ENCODE measurements at places on chromosomes 5 and 9.
A peak's percentile ranks its signal among the peaks of the same experiment; 100 is the strongest.

GRCh38 chr5:50874306-50875001 lies 208.0 kb downstream of the PARP8 start:
- DNase-seq: no peak

DNA sequence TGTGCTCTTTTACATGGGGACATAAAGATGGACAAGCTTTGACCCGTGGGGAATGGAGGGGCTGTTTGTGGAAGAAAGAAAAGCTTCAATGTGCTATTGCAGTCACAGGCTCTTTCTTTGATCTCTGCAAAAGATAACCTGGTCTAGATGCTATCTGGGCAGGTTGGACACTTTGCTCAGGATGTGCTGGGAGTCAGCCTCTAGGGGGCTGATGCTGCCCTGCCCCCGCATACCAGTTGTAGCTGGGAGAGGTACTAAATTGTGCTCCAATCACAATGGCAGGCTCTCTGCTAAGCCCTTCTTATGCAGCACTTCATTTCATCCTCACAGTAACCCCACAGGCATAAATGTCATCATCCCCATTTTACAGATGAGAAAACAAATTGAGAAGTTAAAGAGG lies 67.2 kb downstream of the PSD2 start:
- DNase-seq: no peak

- no peak for DNase-seq
Observed at GRCh38 chr9:110351009-110351467, 13.4 kb upstream of the TXNDC8 start.

GRCh38 chr5:168990679-168991078 lies 310.3 kb downstream of the SLIT3 start:
- DNase-seq: no peak

DNA sequence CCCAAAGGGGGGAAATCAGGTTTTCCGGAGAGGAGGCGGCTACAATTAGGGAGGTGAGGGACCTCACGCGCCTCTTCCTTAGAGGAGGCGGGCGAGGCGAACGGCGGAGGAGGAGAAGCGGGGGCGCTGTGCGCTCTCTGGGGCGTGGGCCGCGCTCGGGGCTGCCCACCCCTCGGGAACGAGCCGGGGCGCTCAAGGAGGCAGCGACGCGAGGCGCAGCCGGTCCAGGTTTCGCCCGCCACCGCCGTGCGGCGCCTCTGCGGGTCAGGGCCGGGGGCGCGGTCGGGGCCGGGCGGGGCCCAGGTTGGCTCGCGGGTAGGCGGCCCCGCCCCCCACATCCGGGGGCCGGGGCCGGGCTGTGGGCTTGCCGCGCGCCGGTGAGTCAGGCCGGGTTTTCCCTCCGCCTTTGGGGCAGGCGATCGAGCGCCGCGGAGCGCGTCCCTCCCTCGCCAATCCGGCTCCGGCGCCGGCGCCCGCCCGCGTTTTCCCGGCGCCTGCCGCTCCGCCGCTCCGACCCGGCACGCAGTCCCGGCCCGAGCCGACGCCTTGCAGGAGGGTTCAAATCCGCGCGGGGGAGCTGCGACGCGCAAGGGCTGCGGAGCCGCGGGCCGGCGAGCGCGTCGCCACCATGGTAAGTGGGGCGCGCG lies at the start of gene N4BP3:
N4BP3 (plus strand) TSS at position 392 of the 647 bp plus-strand sequence. CDS start 6,052 bp downstream, outside the sequence.
- DNase-seq: peak; percentile 68

- DNase-seq: no peak
Observed at GRCh38 chr9:95715868-95716435, 159.5 kb upstream of the ERCC6L2 start.

GRCh38 chr9:92508018-92508820 lies 25.9 kb upstream of the ASPN start:
- no peak for DNase-seq

- no peak for DNase-seq
Observed at GRCh38 chr5:172772112-172772906, 1.3 kb upstream of the DUSP1 start.

DNA sequence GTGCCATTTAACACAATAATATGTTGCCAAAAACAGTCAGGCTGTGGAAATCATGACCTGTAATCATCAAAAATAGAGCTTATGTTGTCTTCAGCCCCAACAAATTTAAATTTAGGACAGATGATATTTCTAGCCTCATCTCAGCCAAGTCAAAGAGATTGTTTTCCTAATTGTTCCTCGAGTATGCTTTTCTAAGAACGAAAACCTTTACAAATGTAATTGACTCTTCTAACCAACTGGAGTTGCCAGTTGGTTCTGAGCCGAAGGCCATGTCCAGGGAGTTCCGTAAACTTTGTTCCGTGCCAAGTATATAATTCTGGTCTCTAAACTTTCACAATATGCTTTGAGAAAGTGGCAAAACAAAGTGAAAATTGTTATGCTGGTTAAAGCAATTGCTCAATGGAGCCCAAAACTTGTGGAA lies 160.8 kb downstream of the CEMIP2 start:
- DNase-seq: no peak

GRCh38 chr5:148482697-148483462 lies 99.1 kb downstream of the FBXO38 start:
- DNase-seq: peak; percentile 3

DNA sequence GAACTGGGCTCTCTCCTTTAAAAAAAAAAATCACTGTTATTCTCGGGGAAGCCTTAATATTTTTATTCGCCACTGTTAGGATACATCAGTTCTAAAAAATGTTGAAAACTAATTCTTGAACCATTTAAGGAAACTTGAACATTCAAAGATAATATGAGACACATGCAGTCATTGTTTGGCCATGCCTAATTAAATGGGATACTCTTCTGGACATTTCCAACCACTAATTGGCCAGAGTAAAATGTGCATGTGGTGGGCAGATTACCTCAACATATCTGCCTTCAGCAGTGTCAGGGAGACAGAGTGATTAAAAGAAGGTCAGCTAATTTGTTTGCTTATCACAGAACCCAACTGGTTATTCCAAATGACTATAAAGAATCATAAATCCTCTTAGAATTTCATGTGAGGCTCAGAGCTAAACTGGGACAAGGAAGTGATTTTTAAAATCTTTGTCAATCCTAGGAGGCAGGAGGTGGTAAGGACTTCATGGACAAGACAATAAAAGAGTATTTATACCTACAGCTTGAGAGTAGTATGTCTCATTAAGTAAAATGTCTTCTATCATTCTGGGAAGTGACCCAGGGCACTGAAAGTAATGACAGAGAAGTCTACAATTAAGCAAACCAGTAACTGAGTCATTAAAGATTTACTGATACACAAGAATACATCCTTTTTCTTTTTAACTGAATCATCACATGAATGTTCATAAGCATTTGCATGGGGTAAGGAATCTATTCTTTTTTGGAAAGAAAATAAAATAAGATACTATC lies 242.9 kb upstream of the TRPM3 start:
- no peak for DNase-seq

DNA sequence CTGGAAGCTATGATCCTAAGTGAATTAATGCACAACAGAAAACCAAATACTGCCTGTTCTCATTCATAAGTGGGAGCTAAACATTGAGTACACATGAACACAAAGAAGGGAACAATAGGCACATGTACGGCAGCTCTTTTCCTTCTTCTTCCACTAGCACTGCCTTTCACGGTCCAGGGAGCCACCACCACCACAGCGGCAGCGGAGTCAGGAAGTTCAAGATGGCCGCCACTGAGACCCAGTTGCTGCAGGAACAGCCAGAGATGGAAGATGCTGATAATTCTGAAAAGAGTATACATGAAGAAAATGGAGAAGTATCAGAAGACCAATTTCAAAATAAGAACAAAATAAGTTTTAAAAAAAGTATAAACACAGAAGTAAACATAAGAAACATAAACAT lies 39.5 kb upstream of the TNFSF15 start:
- DNase-seq: no peak

GRCh38 chr5:133265257-133265656 lies 213.4 kb downstream of the HSPA4 start:
- DNase-seq: no peak

DNA sequence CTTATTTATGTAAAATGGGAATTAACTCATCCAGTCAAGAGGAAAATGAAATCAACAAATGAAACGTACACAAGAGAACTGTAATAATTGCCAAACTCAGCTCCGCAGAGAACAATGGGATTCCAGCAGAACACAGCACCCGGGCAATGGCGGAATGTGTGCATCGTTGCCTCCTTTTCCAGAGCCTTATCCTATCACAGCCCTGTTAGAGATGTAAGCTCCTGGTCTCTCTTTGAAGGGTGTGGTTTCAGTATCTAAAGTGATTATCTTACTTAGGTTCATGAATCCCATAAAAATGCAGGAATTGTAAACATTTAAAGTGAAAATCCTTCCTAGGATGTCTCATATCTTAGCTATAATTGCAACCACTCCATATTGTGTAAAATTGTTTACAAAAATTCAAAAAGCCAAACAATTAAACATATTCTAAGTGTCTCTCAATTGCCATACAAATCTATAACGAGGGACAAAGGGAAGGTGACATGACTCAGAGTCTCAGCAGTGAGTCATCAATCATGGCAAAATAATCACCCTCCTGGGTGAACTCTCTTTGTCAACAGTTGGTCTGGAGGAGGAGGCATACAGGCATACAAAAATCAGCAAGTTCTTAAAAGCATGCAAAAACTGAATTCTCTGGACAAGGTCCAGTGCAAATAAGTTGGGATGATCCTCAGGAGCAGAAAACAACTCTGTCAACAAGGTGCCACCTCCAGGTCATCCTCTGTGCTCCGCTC lies 22.6 kb downstream of the SEMA5A start:
- DNase-seq: no peak

- DNase-seq: no peak
Observed at GRCh38 chr5:59246882-59247281, 646.6 kb downstream of the PDE4D start.

DNA sequence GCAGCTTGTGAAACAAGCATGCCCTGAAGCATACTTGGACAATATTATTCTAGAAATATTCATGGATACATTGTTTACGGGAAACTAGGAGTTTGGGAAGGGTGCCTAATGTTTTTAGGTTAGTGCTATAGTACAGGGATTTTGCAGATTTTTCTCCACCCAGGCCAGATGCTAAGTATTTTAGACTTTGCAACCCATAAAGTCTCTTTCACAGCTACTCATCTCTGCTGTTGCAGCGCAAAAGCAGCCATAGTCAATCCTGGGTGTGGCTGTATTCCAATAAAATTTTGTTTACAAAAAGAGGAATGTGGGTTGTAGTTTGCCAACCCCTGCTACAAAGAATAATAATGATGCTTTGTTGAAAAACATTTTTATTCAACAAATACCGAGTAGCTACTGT lies 106.2 kb downstream of the CEMIP2 start:
- DNase-seq: no peak

DNA sequence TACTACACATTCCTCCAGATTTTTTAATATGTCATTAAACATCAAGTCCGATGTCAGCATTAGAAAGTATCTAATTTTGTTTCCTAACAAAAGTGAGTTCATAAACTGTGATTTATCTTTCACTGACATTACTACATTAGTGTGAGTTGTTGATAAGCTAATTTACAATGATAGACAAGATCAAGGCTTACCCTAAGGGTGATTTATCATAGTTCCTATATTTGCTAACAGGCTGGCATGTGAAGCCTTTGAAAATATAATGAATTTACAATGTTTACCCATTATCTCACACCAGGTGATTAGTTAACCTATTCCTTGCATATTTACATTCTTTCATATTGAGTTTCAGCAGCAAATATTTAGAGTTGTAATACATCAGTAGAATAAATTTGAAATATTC lies 1096.9 kb upstream of the NUDT12 start:
- DNase-seq: no peak

DNA sequence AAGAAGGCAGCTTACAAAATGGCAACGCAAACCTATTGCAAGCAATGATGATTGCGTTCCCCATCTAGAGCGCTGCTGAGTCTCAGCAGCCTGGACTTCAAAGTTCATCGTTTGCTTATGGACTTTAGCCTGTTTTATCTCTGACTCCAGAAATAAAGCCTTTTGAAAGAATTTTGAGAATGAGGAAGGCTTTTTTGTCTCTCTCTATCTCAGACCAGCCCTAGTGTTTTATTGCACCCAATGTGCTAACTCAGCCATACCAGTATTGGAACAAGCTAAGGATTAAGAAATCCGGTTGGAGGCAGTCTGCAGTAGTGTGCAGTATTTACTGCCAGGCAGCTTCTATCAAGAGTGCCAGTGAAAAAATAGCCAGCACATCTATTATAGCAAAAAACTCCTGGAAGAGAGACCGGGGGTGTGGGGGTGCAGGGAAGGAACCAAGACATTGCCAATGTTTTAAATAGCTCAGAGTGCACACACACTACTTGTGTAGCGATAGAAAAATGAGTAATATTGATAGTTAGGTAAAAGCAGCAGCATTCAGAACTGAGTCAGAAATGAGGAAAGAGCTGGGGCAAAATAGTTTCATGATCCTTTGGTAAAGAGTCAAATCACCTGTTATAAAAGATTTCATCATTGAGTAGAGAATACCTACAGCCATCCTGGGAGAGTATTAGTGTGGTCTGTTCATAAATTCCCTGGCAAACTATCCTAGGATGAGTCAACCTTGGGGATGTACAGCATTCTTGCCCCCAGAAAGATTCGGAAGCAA lies 219.0 kb downstream of the ZNF608 start:
- DNase-seq: no peak

DNA sequence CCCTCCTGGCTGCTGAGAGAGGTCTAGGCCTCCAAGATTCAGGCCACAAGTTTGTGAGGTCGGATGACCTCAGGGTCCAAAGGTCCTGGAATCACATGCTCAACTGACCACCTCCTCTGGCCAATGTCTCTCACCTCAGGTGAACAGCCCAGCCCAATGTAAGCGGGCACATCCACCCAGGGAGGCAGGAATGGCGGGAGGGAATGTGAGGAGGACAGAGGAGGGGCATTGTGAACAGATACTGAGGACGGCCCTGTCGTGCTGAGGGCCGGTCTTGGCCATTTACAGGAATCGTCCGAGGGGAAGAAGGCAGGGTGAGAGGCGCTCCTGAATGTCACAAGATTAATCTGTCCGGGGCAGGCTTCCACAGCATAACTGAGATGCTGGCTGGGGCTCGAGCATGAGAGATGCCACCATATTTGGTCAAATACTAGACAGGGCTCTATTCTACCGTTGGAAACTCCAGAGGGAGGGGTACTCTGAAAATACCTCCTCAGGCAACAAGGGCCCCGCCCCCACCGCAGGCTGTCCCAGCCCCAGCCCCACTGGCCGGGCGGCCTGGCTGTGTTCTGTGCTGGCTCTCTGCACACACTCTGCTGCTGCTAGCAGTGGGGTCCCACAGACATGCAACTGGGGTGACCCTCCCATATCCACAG lies 1.5 kb upstream of the IL17B start:
- DNase-seq: no peak

GRCh38 chr9:88391921-88392320 lies 3.7 kb downstream of the SPIN1 start:
- DNase-seq: no peak

GRCh38 chr9:28234133-28234893 lies 661.0 kb upstream of the C9orf72 start:
- no peak for DNase-seq

GRCh38 chr9:91282292-91282691 lies 79.4 kb downstream of the AUH start:
- DNase-seq: no peak

- no peak for DNase-seq
Observed at GRCh38 chr9:20684875-20685696, 1.0 kb downstream of the FOCAD start.

Measured in renal cortex interstitium (tissue), 15 donors.